Stimulated activated CD8-positive, alpha-beta memory T cell treated with anti-CD3 and anti-CD28 coated beads, Interleukin-4, amount 100 ng/mL, for 24 hours (primary cell): ENCODE measurements at places on chromosomes 11 and 22.

DNA sequence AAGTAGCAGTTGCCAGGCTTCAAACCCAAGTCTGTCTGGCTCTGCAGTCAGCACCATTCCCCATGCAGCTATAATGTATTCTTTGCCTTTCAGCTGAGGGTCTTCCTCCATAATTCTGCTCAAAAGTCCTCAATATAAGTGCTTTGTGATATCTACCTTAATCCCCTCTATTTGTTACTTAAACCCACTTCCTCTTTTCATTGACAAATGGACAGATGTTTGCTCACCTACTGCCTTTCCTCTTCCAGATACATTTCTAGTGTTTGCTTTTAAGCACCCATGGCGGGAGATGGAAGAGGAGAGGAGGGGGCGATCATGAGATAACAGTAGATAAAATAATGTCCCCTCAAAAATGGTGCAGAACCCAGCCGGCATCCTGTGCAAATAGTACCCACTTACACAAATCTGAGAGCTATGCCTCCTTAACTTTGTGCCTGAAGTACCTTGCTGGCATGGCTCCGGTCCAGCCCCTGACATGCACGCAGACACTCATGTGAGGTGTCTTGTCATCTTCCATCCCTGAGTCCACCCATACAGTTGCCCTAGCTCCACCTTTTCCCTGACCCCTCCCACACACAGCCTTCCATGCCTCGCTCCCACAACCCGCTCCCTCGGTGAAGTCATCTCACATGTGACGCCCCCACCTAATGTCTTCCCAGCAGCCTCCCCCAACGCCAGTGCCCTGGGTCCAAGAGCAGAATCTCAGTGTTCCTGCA lies 109.6 kb downstream of the TRIM29 start:
- DNase-seq, result no peak

DNA sequence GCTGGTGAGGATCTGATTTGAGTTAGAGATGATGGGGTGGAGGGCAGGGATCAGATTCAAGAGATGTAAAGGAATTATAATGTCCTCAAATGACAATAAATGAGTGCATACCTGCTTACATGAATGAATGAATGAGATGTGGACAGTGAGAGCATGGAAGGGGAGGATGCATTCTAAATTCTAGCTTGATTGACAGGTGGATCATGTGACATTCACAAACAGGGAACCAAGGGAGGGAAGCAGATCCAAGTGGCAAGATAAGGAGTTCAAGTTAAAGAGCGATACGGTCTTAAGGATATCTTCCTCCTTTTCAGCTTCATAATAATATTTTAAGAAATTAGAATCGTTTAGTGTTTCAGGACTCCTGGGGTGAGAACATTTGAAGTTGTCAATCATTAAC lies 170.5 kb upstream of the TBCEL start:
- no peak for DNase-seq

GRCh38 chr11:115706626-115707135 lies 202.5 kb upstream of the CADM1 start:
- DNase-seq, result no peak

- DNase-seq, result no peak
Measured at GRCh38 chr11:4695442-4695841, 2.2 kb downstream of the OR51E2 start.

DNA sequence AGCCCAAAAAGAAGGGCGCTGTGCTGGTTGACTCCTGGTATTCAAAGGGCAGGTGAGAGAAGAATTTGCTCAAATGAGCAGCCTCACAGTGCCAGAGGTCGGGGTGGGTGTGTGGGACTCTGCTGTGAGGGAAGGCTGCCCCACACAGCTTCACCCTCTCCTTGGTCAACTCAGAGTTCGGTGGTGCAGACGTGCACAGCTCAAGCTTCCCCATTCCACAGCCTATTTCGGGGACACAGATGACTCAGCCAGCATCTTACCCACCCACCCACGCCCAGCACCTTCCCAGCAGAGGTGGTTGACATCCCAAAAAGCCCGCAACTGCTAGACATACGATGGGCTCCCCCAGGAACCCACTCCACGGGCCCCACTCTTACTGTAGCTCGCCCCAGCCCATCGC lies 46.5 kb upstream of the CCND1 start:
- no peak for DNase-seq

DNA sequence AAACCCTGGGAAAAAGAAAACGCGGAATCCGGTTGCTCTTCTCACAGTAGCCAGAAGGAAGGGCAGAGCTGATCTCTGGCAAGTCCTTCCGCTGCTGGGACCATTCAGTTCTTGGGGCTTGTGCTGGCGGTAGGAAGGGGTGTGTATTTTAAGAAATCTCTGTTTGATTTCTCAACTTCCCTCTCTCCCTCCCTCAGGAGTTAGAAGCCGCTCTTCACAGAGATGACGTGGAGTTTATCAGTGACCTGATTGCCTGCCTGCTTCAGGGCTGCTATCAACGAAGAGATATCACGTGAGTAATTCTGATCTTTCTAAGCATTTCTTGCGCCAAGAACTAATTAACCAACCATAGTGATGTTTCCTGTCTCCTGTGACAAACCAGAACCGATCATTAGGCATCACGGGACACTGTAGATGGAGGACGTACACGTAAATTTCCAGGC lies 85.9 kb upstream of the SLC25A18 start:
- DNase-seq, result no peak

DNA sequence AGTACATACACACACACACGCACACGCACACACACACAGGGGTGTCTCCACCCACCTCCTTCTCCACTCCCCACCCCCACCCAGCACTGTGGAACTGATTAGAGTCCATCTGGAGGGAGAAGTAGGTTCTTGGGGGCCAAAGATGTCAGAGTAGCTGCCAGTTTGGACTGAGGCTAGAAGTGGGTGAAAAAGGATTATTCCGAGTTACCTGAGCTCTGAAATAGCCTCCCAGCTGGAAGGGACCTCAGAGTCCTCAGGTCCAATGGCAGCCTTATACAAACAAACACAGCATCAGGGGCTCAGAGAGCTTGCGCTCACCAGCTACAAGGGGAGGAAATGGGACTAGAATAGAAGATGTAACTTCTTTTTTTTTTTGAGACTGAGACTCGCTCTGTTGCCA lies 20.8 kb downstream of the IL10RA start:
- DNase-seq, result no peak

GRCh38 chr11:10696468-10697322 lies 3.1 kb upstream of the IRAG1 start:
- DNase-seq, result no peak

DNA sequence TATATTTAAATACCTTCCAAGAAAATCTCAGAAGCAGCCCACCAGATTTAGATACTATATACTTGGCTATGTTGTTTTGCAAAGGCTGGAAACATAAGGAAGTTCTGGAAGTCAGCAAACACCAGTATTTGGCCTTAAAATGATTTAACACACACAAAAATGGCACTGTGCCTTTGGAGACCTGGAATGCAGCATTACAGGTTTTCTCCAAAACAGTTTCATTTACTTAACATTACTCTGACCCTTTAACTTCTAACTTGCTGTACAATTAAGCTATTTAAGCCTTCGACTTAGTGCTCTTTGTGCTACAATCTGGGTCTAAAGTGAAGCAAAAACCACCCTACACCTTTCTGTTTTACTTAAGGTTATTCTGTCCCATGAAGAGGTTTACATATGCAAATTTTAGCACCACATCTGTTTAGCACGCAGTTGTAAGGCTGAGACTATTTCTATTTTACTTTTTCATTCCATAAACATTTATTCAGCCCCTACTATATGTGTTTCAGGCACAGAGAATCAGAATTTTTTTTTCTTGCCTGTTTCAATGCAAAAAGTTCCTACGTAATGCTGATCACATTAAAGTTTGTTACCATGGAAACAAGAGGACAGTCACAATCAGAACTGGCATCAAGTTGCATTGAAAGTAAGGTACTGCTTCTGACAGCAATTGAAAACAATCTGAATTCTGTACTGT lies 70.3 kb downstream of the MAML2 start:
- DNase-seq, result no peak

- DNase-seq, result no peak
Measured at GRCh38 chr11:118146554-118146953, 6.1 kb downstream of the SCN4B start.

- DNase-seq, result no peak
Measured at GRCh38 chr11:45412051-45412471, 125.9 kb upstream of the SYT13 start.

DNA sequence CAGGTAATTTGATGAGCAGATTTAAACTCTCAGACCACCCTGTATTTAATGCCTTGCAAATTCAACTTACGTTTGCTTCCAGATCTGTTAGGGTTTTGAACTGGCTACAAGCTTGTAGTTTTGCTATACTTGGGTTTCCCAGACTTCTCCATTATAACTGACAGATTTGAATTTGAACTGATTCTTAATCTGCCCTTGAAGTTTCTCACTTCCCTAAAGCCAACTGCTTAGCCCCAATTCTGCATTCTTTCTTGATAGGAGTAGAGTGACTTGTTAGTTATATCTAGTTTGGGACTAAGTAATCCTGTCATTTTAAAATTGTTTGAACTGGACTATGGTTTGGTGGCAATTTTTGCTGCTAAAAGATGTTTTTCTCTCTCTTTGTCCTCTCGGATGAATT lies 9.7 kb downstream of the LAYN start:
- DNase-seq, result no peak

DNA sequence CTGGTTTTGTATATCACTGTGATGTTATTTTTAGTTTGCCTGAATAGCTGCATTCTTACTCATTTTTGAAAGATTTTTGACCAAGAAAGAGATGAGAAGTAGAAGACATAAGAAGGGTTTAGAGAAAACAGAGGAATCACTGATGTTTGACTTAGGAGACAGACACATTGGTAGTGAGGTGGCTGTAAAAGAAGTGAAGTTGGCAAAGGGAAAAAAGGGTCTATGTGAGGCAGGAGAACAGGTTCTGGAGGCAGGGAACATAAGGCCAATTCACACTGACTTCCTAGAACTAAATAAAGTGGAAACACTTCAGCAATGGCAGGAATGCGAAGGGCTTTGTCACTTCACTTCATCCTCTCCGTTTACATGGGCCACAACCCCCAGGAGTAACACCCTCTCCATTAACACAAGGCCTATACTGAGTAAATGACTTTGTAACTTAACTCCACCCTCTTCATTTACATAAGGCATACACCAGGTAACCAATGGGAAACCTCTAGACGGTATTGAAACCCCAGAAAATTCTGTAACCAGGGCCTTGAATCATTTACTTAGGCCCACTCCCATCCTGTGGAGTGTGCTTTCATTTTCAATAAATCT lies 36.5 kb downstream of the CTSC start:
- DNase-seq, result no peak
